ENCODE measurements at places on chromosomes 2 and 18.

GRCh38 chr2:69733342-69734034 lies 8.4 kb upstream of the ANXA4 start:
- no peak for DNase-seq

- DNase-seq = no peak
These were observed 79.8 kb downstream of the MOGAT1 start for GRCh38 chr2:222751238-222751637.

DNA sequence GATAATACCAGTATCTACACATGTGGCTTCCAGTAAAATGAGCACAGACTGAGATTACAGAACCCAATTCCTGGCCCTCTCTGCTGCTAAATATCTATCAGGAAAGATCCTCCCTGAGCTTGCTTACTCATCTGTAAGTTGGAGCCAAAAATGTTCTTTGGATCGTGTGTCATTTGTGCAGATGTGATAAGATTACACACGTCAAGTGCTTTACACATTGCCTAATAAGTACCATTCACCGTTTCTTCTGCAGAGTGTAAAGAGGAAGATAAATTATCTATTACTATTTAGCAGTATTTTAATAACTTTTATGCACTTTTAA lies 23.2 kb upstream of the SLC20A1 start:
- DNase-seq = peak; percentile 87

GRCh38 chr2:46471019-46471583 lies 8.3 kb upstream of the TMEM247 start:
- DNase-seq = no peak

GRCh38 chr2:97708048-97708380 lies 5.4 kb upstream of the ZAP70 start:
- no peak for DNase-seq

- DNase-seq = no peak
These were observed 9.9 kb upstream of the TMEM237 start for GRCh38 chr2:201653221-201653620.

DNA sequence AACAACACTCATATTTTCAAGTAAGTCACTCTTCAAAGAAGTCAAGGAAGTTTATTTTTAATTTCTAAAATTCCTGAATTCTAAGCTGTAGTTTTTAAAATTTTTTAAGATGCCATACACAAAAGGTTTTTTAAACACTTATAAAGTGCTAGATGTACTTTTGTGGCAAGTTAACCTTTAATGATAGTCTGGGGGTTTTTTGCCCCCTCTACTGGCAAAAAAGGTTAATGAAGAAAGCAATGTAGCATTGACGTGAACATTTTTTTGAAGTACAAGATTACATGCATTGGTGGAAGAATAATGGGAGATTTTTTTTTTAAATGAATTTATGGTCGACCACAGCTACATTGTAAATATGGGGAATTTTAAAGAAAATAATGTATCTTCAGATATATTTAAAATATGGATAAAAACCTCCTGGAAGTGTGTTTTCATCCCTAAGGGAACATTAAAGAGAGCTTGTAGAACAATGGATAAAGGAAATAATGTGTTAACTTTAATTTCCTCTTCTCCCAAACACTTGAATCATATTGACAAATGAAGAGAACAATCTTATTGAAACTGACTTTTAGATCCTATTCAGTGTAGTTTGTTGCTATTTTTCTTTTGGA lies 12.6 kb downstream of the ITPRID2 start:
- peak; percentile 16 for DNase-seq

- DNase-seq = no peak
These were observed 158.0 kb upstream of the RASGRP3 start for GRCh38 chr2:33318456-33318855.

- DNase-seq = peak; percentile 33
These were observed 25.7 kb upstream of the GATA6 start for GRCh38 chr18:22143347-22144340.

- DNase-seq = no peak
These were observed 182.5 kb downstream of the TCF4 start for GRCh38 chr18:55405475-55405874.

DNA sequence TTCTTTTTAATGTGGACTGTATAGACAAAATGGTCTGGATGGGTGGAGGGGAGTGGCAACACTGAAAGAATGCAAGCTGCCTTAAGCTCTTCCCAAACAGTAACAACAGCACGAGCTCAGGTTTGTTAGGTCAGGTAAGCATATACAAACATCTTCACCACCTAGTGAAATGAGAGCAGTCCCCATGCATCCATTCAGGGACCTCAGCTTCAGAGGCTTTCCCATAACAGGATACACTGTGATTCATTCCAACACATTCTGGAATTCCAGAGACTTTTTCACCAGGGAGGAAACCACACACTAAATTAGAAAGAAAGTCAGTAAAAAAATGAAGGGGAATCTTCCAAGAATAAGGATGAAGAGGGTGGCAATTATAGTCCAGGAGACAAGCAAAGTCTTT lies 50.4 kb upstream of the BZW1 start:
- DNase-seq = no peak

DNA sequence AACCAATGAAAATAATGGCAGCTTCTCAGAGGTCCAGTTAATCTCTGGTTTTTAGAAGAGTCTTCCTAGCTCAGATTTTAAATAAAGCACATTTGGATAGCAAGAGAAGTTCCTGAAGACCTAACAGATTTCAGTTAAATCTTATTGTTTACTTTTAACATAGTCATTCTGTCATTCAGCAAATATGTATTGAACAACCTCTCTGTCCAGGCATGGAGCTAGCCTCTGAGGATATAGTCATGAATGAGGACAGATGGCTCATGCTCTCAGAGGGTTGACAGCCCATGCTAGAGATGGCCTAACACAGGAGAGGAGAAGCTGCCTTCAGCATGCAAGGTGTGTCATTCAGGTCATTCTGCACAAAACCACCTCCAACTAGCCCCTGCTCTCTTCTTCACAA lies 6.2 kb downstream of the CCBE1 start:
- DNase-seq = no peak

GRCh38 chr2:109448946-109449788 lies 164.6 kb downstream of the SEPTIN10 start:
- DNase-seq = no peak

DNA sequence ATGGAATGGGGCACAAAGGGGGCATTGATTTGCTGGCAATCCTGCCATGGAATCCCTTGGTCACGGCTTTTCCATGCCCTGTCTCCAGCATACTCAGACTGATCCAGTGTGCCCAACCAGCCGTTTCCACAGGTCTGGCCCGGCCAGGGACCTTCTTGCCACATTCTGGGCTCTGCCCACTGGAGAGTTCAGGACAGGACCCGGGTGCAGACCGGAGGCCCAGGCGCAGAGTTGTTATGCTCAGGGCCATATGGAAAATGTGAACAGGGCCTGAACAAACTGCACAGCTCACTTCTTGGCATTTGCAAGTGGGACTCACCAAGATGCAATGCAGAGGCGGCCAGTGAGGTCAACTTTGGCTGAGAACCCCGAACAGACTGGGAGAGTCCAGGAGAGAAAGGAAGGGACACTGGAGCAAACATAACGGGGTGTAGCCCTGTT lies 15.6 kb upstream of the ASAP2 start:
- no peak for DNase-seq

GRCh38 chr2:210167227-210167626 lies 4.0 kb downstream of the KANSL1L start:
- no peak for DNase-seq

DNA sequence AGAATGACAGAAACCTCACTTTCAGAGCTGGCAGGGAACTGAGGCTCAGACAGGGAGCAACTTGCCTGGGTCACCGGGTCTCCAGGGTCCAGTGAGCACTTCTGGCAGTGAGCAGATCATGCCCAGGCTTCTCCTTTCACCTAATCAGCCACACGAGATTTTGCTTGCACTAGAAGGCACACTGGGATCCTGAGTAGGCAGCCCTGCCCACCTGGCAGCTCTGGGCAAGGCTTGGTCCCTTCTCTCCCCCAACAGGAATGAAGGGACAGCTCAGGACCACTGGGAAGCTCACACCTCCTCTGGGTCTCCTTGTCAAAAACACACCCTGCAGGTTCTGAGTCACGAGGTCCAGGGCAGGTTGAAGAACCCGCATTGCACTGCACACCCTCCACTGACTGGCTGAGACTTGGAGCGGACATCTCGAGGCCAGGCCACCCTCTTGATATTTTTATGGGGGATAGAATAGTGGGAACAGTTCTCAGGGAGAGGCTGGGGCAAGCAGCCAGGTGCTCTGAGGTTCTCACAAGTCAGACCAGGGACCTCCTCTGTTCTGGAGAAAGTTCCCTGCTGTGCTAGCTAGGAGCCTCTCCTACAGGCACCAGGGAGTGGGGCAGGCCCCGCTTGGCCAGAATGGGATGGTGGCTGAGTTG lies 5.7 kb downstream of the MAL start:
- DNase-seq = no peak

GRCh38 chr2:121727332-121727731 lies 9.3 kb downstream of the NIFK start:
- DNase-seq = no peak

GRCh38 chr2:137700681-137701080 lies 263.6 kb upstream of the HNMT start:
- DNase-seq = peak; percentile 46

GRCh38 chr2:188291617-188292347 lies at the start of gene GULP1:
Gene GULP1 (plus strand): TSS chr2:188291874. CDS start chr2:188477703, 185,829 bp downstream.
- DNase-seq = peak; percentile 67

- no peak for DNase-seq
These were observed 335.8 kb downstream of the TNS1 start for GRCh38 chr2:217667035-217667434.

DNA sequence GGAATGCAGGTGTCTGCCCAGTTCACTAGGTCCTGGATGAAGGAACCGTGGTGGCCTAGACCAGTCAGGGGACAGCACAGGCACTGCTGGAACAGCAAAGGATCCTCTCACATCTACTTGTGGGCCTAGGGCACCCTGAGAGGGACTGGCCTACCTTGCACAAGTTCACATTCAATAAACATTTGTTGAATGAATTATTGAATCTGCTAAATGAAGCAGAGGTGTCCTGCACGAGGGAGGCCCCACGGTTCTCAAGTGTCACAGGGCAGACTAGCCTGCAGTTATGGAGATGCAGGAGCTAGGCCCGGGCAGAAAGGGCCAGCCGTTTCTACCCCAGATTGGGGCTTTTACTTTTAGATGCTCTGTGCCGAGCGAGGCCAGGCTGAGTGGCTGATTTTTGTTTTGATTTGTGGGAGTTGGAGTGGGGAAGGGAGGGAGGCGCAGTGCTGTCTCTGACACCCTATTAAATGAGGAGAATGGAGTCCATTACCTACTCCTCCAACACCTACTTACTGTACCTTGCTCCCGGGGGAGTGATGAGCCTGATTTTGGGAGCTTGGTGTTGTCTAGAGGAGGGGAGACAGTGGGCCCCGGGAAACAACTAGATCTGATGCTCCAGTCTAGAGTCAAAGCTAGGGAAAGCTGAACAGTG lies 18.4 kb downstream of the SH2D6 start:
- DNase-seq = no peak

DNA sequence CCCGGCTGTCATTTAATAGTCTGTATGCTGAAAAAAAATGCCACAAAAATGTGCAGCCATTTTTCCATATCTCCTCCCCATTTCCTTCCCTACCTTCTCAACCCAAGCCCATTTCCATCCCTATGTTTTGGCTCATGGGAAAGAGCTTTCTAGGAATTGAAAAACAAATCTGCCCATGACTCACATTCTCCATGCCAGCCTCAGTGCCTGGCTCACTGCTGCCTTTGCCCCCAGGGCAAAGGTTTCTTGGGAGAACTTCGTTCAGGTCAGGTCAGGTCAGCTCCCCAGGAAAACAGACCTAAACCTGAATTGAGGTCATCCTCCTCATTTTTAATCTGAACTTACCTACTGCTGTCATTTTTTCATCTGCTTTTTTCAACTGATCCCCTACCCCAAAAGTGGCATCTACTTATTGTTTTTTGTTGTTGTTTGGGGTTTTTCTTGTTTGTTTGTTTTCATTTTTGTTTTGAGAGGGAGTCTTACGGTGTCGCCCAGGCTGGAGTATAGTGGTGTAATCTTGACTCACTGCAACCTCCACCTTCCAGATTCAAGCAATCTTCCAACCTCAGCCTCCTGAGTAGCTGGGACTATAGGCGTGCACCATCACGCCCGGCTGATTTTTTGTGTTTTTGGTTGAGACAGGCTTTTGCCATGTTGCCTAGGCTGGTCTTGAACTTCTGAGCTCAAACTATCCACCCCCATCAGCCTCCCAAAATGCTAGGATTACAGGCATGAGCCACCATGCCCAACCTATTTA lies 66.7 kb downstream of the FECH start:
- no peak for DNase-seq

DNA sequence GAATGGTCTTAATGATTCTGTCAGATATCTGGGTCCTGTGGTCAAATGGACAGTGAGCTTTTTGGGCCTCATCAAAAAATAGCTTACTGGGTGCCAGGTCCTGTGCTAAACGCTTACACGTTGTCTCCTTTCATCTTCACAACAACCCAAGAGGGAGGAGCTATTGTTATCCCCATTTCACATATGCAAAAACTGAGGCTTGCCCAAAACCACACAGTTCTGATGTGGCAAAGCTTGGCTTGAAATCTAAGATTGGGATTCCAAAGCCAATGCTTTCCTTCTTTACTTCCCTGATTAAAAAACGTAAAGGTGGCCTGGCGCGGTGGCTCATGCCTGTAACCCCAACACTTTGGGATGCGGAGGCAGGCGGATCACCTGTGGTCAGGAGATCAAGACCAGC lies 69.3 kb downstream of the ACTR2 start:
- no peak for DNase-seq

- no peak for DNase-seq
These were observed 64.3 kb downstream of the DNER start for GRCh38 chr2:229650059-229650458.

- DNase-seq = no peak
These were observed 283.7 kb upstream of the KCNH7 start for GRCh38 chr2:163122257-163122656.

DNA sequence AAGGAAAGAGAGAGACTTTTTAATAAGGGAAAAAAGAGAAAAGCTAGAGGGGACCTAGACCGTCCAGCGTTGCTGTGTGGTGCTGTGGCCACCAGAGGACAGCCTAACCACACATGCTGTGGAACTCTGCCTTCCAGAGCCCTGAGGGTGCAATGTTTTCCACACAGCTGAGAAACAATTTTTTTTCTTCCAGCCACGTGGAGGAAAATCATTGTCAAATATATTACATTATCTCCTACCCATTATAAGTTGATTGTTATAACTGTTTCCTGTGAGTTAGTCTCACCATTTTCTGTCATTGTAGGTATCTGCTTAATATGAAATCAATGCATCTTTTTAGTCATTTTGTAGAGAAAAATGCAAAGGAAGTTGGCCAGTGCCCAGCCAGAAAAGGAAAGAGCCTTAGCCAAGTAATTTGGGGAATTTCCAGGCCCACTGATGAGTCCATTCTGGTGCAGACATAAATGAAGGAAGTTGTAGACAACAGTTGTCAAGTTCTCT lies 5.9 kb upstream of the MRPL19 start:
- peak; percentile 62 for DNase-seq

DNA sequence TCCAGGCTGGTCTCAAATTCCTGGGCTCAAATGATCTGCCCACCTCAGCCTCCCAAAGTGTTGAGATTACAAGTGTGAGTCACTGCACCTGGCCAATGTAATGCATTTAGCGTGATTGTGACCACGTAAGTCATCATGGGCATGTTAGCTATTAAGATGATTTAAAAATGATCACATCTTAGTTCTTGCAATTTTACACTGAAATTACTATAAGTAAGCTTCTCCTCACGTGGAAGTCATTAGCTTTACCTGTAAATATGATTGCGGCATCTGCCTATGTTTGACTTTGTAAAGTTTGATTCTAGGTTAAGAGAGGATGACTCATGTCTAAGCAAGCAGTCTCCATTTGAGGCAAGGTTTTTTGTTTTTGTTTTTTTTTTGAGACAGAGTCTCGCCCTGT lies 85.5 kb downstream of the PMAIP1 start:
- DNase-seq = no peak

- peak; percentile 88 for DNase-seq
These were observed 49.3 kb upstream of the RAB6D start for GRCh38 chr2:131413148-131413747.
